ENCODE measurements at places on chromosomes 7 and 10. TPM values are rescaled to one million over a fixed set of nuclear protein-coding genes. Genes with fewer than 3 reads are reported as not detected.

The GNAI1 gene
- 31.4 TPM for total RNA-seq

The SCIN gene
- total RNA-seq: 1.5 TPM

The NME8 gene
- total RNA-seq: not detected

The OR6B1 gene
- total RNA-seq: not detected

The ACTR3C gene
- 45.9 TPM for total RNA-seq

The HOXA3 gene
- total RNA-seq: 27.8 TPM

The SLC16A12 gene
- 0.03 TPM for total RNA-seq

The HOXA1 gene
- total RNA-seq: 2.0 TPM

The IDI2 gene
- not detected for total RNA-seq

The IGF2BP3 gene
- total RNA-seq: 44.0 TPM

The RNF32 gene
- 1.9 TPM for total RNA-seq

The GPER1 gene
- 2.0 TPM for total RNA-seq

The ZPBP gene
- not detected for total RNA-seq

The CALHM1 gene
- not detected for total RNA-seq

The ZNF425 gene
- 1.2 TPM for total RNA-seq

The ANLN gene
- total RNA-seq: 50.2 TPM

The RNF133 gene
- not detected for total RNA-seq

The CPN1 gene
- not detected for total RNA-seq

The SGPL1 gene
- total RNA-seq: 37.5 TPM

The SKIDA1 gene
- total RNA-seq: not detected

The SPDYE18 gene
- total RNA-seq: not detected

The FAM221A gene
- total RNA-seq: 27.7 TPM

The GLI3 gene
- total RNA-seq: not detected

The SPDYE3 gene
- total RNA-seq: not detected

The CYP2C19 gene
- not detected for total RNA-seq

The HTR5A gene
- total RNA-seq: not detected

The ACHE gene
- 0.13 TPM for total RNA-seq

The FRMD4A gene
- total RNA-seq: not detected

The VSTM2A gene
- not detected for total RNA-seq

The AKR1D1 gene
- total RNA-seq: not detected

The GRID2IP gene
- not detected for total RNA-seq

The NFE2L3 gene
- total RNA-seq: 43.7 TPM

The MRLN gene
- total RNA-seq: not detected

The BHLHA15 gene
- total RNA-seq: 21.8 TPM

The ZNF117 gene
- 0.74 TPM for total RNA-seq

Data from HT-29 (cell line).